Stimulated activated CD4-positive, alpha-beta T cell treated with anti-CD3 and anti-CD28 coated beads, Interleukin-15, amount 100 ng/mL, for 1 hour (primary cell): ENCODE measurements at places on chromosomes 1 and 21.

DNA sequence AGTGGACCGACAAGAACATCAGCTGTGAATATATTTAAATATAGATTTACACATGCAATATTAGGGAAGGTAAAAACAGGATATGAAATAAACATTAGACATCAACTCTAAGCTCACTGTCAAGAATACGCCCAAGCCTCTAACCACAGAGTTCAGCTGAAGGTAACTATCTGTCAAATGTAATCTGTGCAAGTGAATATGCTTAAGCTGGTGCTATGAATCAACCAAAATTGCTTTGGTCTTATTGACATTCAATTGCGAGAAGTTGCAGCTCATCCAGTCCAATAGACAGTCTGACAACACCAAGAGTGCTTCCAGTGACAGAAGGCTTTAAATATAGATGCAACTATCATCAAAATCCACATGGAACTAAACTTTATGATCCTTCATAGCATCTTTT, 32.3 kb downstream of the USH2A start:
- no peak for DNase-seq

DNA sequence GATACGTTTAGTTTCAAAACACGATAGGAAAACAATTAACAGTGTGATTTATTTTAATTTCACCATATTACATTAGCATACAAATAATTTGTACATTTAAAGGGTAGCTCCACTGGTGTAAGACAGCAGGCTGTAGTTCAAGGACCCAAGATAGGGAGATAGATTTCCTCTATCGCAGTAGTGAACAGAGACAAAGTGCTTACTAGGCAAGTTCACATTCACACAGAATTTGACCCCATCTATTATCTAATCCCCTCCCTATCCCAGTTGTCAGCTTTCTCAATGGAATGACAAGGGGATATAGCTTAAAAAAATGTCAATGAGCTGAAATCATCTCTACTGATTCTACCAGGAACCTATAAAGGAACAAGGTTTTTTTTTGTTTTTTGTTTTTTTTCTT, 31.2 kb downstream of the MGST3 start:
- DNase-seq = no peak

GRCh38 chr1:201891451-201892045, 2.9 kb downstream of the SHISA4 start:
- DNase-seq = no peak

GRCh38 chr1:12031039-12031980, 12.0 kb downstream of the MIIP start:
- DNase-seq = no peak

DNA sequence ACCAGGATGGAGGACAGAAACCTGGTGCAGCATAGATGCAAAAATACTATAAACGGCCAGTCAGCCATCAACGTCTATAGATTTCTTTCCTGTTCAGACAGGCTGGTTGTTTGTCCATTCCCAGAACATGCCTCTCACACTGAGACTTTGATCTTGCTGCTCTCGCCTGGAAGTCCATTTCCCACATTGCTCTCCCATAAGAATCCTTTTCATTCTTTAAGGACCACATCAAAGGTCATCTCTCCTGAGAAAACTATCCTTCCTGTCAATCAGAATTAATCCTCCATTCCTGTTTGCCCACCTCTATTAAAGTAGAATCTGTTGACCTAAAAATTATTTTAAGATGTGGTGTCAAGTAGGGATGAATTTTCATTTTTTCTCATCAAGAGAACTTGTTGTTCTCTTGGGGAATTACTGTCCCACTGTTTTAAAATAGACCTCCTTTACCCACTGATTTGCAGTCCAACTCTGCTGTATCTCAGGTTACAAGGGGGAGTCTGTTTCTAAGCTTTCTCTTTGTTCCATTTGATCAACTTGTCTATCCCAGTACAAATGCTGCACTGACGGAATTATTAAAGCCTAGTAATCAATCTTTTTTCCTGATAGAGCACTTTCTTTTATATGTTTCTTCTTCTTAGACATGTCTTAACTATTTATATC, 172.7 kb downstream of the PATJ start:
- DNase-seq = no peak

DNA sequence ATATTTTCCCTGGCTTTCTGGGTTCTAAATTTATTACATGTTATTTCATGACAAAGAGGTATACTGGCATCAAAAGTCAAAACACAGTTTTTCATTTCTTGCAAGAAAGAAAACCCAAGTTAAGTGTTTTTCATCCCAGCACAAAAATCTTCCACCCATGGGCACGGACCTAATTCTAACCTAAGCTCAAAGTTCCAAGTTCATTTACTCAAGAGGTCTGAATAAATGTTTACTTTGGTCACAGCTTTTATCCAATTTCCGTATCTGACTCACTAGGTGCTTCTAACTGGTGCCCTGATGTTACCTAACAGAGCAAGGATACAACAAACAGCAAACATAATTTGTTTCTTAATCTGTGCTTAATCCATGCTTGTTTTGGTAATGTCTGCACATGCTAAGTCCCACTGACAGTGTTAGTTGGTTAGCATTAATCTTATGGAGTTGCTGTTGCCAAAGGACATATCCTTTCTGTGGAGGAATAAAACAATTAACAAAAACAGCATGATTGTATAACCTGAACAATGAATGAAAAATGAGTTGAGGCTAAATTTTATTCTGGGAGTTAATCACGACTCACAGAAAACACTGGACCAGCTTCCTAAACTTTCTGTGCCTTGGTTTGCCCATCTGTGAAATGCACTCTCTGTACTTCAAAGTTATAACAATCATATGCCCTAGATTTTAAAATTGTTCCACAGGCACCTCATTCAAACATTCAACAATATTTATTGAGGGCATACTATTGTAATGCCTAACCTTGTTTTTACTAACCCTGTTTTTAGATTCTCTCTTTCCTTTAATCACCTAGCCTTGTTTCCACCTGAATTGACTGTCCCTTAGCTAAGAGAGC, 4.2 kb upstream of the CHD1L start:
- DNase-seq = no peak

DNA sequence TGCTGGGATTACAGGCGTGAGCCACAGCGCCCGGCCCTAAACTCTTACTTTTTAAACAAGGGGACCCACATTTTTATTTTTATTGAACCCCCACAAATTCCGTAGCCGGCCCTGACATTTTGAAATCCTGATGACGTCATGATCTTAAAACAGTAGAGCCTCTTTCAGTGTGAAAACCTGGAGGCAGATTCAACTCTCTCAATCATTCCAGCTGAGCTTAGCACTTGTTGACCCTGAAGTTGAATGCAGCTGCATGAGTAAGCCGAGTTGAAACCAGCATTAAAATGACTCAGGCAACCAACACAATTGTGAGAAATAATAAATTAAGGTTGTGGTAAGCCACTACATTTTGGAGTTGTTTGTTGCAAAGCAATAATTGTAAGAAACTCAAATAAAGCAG, 93.9 kb upstream of the ADGRL4 start:
- no peak for DNase-seq

DNA sequence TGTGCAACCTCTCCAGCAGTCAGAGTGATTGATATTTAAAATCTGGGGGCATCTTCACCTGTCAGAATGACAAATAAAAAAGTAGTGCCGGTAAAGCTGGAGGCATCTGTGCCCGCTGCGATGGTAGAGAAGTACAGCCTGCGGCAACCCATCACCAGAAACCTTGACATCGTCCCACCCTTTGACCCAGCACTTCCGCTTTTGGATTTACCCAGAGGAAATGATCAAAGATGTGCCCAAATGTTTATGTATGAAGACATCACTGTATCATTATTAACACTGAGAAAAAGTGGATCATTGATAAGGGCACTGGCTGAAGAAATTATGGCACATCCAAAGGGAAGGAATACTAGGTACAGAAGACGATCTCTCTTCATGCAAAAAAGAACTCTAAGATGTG, 96.0 kb downstream of the PGBD5 start:
- DNase-seq = no peak

DNA sequence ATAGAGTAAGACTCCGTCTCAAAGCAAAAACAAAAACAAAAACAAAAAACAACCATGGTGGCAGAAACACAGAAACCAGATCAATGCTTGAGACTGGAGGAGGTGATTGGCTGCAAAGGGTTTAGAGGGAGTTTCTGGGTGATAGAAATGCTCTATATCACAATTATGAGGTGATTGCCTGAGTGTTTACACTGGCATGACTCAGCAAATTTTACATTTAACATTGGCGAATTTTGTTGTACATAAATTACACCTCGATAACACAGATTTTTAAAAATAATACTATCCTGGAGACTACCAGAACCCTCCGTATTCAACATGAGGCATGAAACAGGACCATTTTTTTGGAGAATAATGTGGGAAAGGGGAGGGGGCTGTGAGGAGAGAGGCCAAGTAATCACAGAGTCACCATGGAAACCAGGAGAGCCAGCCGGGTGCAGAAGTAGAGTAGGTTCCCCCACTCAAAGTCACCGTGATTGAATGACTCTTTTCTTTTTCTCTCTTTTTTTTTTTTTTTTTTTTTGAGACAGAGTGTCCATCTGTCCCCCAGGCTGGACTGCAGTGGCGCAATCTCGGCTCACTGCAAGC, 24.3 kb downstream of the HEYL start:
- DNase-seq = no peak

DNA sequence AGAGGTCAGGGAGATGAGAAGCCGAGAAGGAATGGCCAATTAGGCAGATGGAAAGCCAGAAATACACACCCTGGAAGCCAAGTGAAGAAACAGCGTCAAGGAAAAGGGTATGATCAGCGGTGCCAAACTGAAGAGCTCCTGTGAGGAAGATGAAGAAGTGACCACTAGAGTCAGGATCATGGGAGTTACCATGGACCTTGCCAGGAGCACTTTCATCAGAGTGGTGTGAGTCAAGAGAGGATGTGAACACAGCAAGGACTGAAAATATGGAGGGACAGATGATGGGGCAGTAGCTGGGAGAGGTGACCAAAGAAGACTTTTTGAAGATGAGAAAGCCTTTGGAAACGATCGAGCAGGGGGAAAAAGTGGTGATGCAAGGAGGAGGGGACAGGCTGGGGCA, 50.4 kb downstream of the CD34 start:
- no peak for DNase-seq
